ENCODE measurements at places on chromosomes 7 and 10.

- DNase-seq, result no peak
Measured at GRCh38 chr10:103479135-103479534, at the start of gene CALHM3. Gene CALHM3 (minus strand): TSS chr10:103479240. CDS start chr10:103479032, 208 bp downstream.

DNA sequence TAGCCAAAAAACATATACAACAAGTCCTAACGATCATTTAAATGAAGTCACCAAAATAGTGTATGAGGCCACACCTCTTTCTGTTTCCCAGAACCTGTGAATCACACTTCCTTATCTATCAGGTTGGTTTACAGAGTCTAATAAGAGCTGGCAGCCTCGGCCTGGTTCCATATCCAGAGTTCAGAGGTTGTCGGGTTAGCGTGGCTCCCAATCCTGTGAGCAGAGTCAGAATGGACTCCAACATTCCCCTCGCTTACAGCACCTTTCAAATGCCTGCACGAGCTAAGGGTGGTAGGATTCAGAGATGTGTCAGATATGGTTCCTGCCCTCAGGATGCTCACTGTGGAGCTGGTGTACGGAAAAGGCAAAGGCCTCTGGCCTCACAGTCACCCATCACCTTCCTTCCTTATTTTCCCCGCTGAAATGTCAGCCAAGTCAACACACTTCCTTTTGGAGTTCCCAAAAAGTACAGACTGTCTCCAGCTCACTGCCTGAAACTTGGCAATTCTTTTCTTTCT lies 6.0 kb downstream of the IL15RA start:
- DNase-seq, result peak; percentile 15

- no peak for DNase-seq
Measured at GRCh38 chr10:87752566-87752965, 65.5 kb downstream of the ATAD1 start.

DNA sequence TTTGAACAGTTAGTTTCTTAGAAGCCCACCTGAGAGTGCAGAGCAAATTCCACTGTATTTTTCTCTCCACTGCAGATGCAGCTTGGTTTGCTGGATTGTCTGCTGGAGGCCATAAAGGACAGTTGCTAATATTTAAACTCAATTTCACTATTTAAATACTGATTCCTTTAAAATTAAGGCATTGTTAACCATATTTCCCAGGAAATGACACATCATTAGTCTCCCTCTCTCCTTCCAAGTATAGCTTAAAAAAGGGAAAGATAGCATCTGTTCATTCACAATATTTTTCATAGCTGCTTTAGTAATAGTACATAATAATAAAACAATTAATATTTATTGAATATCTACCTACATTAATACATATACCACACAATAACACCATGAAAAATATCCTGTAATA lies 252.9 kb downstream of the HGF start:
- no peak for DNase-seq

GRCh38 chr7:3106361-3106826 lies 62.7 kb upstream of the CARD11 start:
- DNase-seq, result peak; percentile 48

DNA sequence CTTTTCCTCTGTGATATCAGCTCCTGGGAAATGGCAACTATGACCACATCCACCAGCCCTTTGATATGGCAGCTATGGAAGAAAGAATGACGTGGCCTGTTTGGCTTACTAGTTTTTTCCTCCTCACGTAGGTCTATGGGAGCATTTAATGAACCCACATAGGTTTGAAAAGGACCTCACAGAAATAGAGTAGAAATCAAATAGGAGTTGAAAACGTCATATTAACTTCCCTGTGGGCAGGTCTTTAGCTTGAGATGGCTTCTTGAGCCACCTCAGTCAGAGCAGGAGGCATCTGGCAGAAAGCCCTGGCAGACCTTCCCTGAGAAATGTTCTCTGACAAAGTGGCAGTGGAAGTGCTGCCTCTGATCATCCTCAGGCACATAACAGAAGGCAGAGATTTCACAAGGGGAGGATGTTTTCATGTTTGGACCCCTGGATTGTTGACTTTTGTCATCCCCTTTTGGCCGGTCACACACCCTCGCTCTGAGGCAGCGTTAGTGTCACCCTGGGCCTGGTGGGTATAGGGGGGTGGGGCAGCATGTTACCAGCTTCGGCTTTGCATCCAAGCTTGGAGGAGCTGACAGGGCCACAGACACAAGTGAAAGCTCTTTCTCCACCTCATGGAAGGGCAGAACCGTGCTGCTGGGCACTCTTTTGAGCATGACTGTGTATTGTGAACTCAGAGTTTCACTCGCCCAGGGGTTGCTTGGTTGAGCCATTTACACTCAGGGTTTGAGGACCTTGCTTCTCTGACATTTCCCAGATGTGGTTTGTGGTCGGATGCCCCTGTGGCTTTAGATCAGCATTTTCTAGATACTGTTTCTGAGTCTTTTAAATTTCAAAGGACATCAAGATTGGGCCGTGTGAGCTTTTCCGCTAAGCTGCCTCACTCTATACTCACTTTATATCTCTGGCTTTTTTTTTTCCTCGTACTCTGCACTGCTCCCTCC lies 184.2 kb downstream of the STK31 start:
- DNase-seq, result peak; percentile 67

Measured in activated CD4-positive, alpha-beta T cell treated with anti-CD3 and anti-CD28 coated beads, Interleukin-2, amount 10 ng/mL, durations not matched to agents 7 days and 5 days (primary cell).